SJSA1 (cell line): ENCODE measurements at places on chromosomes 4 and X. TPM values are rescaled to one million over a fixed set of nuclear protein-coding genes. Genes with fewer than 3 reads are reported as not detected.

DNA sequence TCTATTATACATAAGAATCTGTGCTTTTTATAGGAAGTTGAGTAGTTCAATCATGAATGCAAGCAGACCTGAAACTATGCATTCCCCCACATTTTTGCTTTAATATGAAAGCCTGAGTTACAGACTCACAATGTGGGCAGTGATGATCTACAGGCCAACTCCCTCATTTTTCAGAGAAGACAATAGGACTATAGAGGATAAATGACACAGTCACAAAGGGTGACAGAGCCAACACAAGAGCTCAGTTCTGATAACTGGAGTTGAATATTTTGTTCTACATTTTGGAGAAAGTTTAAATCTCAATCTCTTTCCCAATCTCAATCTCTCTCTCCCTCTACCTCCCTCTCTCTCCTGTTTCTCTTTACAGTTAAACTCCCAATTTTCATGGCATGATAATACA, 27.0 kb downstream of the MBNL3 start:
- H3K4me3 ChIP-seq: no peak overlapping the region
- no peaks in the 10 kb centered on the region for H3K27me3 ChIP-seq
- H3K4me1 ChIP-seq: no peaks in the 10 kb centered on the region
- DNase-seq: no peak
- H3K27ac ChIP-seq: no peak overlapping the region
- no peaks in the 10 kb centered on the region for H3K36me3 ChIP-seq

DNA sequence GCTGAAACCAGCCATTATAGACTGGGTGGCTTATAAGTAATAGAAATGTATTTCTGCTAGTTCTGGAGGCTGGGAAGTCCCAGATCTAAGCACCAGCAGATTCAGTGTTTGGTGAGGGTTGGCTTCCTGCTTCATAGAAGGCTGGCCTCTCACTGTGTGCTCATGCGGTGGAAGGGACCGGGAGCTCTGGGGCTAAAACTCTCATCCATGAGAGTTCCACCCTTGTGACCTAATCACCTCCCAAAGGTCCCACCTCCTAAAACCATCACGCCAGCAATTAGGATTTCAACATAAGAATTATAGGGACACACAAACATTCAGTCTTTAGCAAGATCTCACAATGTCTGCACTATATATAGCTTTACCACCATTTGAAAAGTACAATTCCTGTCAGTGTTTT, 215.2 kb downstream of the CBR4 start:
- no peak for DNase-seq
- no peaks in the 10 kb centered on the region for H3K27me3 ChIP-seq
- H3K4me1 ChIP-seq: peaks cover 41% of the 10 kb centered on the region
- H3K27ac ChIP-seq: no peak overlapping the region

DNA sequence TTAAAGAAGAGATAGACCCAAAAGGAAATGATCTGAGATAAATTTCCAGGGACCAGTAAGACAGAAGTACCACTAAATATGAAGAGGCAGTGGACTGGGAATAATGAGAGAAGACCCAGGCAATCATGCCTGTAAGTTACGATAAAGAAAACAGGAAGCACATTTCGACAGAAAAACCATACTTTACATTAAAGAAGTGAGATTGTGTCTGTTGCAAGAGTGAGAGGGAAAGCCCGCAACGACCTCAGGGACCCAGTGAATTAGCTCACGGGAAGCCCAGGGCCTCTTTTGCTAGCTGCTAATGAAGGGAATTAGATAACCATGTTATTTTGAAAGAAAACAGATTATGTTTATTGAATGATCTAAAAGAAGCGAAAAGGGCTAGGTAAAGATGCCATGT, 28.9 kb upstream of the ACSL1 start:
- no peak overlapping the region for H3K27ac ChIP-seq
- no peaks in the 10 kb centered on the region for H3K4me1 ChIP-seq
- H3K4me3 ChIP-seq: no peak overlapping the region

SOD3 gene
- total RNA-seq: 1.7 and 2.0 TPM in 2 replicates

GRIA3 gene
- not detected in 2 replicates for total RNA-seq

GRCh38 chr4:67770422-67770821, 16.2 kb upstream of the GNRHR start:
- H3K4me3 ChIP-seq: no peak overlapping the region
- H3K27ac ChIP-seq: no peak overlapping the region
- no peaks in the 10 kb centered on the region for H3K4me1 ChIP-seq
- no peak for DNase-seq
- no peaks in the 10 kb centered on the region for H3K36me3 ChIP-seq
- no peaks in the 10 kb centered on the region for H3K27me3 ChIP-seq

GRCh38 chr4:48493452-48494100, 3.5 kb downstream of the ZAR1 start:
- H3K27me3 ChIP-seq: no peaks in the 10 kb centered on the region
- no peak for DNase-seq
- no peak overlapping the region for H3K27ac ChIP-seq
- no peaks in the 10 kb centered on the region for H3K4me1 ChIP-seq
- no peaks in the 10 kb centered on the region for H3K36me3 ChIP-seq
- no peak overlapping the region for H3K4me3 ChIP-seq

AMMECR1 gene
- 7.3 and 12.7 TPM in 2 replicates for total RNA-seq

FGF13 gene
- 5.0 and 7.0 TPM in 2 replicates for total RNA-seq

CRMP1 gene
- not detected in 2 replicates for total RNA-seq

DNA sequence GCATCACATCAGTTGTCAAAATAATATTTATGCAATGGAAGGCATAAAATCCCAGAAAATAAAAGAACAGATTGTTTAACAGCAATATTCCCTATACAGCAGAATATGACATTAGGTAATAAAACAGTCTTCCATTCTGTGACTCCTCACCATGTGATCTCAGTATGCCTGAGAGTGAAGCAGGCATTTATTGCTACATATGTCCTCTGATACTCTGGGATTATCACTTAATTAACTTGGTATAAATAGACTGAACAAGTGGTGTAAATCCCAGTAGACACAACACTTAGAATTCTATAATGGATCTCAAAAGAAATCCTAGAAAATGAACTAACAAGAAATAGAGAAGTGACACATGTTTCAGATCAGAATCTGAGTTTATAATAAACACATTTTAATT, 841.3 kb downstream of the PDHA2 start:
- no peak overlapping the region for H3K4me3 ChIP-seq
- no peaks in the 10 kb centered on the region for H3K27me3 ChIP-seq
- no peaks in the 10 kb centered on the region for H3K36me3 ChIP-seq
